Stromal cell of bone marrow (primary cell): ENCODE measurements at places on chromosomes 2 and 18.

- no peak for DNase-seq
Observed at GRCh38 chr18:74892066-74892627, 294.5 kb downstream of the ZNF407 start.

DNA sequence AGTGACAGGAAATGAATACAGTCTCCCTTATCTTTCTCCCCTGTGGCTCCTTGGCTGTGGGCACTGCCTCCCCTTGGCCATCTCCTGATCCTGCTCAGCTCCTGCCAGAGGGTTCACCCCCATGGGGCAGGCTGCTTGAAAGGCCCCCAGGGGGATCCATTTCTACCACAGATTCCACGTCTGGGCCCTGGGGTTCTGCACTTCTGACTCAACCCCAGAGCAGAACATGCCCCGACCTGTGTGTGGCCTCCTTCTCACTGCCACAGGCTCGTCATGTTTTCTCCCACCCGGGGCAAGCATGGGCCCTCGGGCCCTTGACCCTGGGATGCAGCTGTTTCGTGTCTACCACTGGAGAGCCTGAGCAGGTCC, 122.2 kb downstream of the ACKR3 start:
- DNase-seq = no peak

GRCh38 chr18:45100321-45101105, 419.8 kb downstream of the SETBP1 start:
- no peak for DNase-seq

GRCh38 chr18:71998547-71999097, 545.5 kb downstream of the CBLN2 start:
- no peak for DNase-seq

DNA sequence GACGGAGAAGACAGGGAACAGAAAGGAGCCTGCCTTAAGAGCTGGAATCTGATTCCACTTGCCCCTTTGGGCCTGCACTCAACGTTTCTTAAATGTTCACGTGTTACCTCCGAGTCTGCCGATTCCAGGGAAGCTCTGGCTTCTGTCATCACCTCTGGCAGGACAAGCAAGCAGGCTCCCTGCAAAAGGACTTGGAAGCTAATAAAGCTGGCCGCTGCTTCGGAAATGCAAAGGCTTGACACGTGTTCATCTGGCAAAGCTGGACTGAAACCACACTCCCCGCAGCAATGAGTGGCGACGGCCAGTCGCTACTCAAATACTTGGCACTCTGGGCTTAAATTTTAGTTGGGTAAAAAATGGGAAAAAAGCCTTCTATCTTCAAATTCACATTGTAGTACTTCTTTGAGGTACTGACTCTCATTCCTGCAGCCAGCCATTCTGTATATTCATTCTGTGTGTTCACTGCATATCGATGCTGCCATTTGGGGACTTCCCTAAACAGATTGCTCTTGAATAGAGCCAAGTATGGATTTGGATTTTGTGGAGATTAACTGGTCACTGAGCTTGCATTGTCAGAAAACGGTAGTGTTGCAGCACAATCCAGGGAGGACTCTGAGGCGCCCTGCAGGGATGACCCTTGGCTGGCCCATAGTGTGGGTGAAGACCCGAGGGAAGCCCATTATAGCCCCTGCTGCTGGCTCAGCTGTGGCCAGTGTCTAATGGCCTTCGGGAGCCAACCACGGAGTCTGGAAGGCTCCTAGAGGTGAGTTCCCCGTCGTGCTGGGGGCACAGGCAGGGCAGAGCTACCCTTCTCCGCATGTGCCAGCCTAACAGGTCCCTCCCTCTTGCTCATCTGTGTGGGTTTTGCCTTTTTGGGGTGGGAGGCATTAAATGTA, 231.5 kb downstream of the PRKCE start:
- DNase-seq = no peak

GRCh38 chr2:196967116-196967515, 40.6 kb upstream of the PGAP1 start:
- peak; percentile 47 for DNase-seq

- no peak for DNase-seq
Observed at GRCh38 chr2:218482651-218483050, 63.7 kb downstream of the VIL1 start.

GRCh38 chr18:44090453-44090852, 590.2 kb upstream of the SETBP1 start:
- DNase-seq = no peak

DNA sequence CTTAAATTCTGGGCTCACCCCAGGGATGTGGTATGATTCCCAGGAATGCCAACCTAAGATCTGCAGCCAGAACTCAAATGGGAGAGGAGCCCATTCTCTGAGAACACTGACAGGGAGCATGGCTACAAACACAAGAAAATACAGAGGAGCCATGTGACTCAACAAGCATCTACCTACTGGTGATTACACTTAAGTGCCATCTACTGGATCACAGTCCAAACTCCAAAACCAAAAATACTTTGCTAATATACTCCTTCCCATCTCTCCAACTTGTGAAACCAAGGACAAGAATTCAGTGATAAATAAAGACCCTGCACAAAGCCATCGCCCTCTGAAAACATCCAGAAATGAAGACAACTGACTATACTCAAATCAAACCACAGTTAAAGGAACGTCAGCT, 116.9 kb downstream of the NR4A2 start:
- no peak for DNase-seq
